ENCODE measurements at places on chromosomes 3 and 15. TPM values are rescaled to one million over a fixed set of nuclear protein-coding genes. Genes with fewer than 3 reads are reported as not detected.

DNA sequence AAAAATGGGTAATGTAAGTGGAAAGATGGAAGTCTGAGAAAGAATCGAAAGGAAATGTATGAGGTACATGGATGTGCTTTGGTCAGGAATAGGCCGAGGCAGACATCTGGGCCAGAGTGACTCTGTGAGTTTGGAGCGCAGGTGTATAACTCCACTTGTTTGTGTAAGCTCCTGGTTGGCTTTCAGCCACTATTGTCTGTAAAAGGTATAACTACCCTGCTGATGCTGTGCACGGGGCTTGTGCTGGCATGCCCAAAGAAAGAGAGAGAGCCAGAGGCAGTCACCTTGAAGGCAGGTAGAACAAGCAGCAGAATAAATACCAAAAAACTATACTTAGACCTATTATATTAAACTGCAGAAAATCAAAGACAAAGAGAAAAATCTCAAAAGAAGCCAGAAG is 32.7 kb upstream of the CD96 start:
- no peak for DNase-seq

- DNase-seq: no peak
These were observed 717.3 kb downstream of the OTOL1 start for GRCh38 chr3:162213956-162214355.

- DNase-seq: peak; percentile 46
These were observed 110.5 kb upstream of the GAP43 start for GRCh38 chr3:115512565-115513415.

GRCh38 chr3:124243177-124243859 is 251.4 kb upstream of the ROPN1 start:
- DNase-seq: no peak

The ATP13A5 gene
- total RNA-seq: not detected

The PYGO1 gene
- total RNA-seq: 18.0 TPM

The UBAP1L gene
- 3.3 TPM for total RNA-seq

The SLC49A4 gene
- total RNA-seq: 41.8 TPM

DNA sequence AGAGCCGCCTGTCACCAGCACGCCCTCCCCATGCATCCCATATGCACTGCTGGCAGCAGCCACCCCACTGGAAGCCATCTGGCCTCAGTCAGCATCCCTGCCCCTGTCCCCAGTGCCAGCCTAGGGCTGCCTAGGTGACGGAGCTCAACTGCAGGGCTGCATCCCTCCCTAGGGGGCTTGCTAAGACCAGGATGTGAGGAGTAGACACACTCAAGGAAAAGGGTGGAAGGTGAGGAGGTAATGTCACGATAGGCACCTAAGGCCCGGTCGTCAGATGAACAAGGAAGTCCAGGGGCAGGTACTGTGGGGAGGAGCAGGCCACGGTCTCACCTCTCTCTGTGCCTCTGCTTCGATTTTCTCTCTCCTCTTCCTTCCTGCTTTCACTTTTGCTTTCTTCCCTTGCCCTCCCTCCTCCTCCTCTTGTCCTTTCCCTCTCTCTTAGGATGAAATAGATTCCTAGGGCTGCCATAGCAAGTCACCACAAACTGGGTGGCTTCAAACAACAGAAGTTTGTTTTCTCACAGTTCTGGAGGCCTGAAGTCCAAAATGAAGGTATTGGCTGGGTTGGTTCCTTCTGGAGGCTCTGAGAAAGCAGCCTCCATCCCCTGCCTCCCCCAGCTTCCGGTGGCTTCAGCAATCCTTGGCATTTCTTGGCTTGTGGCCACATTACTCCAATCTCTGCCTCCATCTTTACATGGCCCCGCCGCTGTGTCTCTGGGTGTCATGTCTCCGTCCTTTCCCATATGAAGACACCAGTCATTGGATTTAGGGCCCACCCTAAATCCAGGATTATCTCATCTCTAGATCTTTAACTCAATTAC is 298.3 kb downstream of the SHQ1 start:
- DNase-seq: no peak

DNA sequence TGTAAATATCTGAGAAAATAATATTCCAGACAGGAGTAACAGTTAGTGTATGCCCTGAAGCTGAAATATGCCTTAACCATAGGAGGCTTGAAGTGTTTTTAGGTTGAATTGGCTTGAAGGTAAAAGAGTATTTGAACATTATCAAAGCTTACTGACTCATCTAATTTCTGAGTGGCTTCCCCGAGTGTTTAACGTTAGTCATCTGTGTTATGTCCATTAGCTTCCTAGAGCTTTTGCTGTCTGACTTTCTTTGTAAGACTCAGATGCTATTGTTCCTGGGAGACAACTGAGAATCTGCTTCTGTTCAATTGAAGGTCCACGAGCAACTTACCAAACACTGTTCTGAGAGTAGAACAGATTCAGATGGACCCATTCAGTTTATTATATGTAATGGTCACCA is 656.8 kb upstream of the NECTIN3 start:
- DNase-seq: no peak

GRCh38 chr15:77654975-77655374 is 22.3 kb upstream of the LINGO1 start:
- DNase-seq: no peak

- DNase-seq: no peak
These were observed 81.3 kb downstream of the CHL1 start for GRCh38 chr3:277873-278272.

The TRAT1 gene
- total RNA-seq: not detected

The CLDN11 gene
- 50.3 TPM for total RNA-seq

The GOLGA6L6 gene
- total RNA-seq: not detected

DNA sequence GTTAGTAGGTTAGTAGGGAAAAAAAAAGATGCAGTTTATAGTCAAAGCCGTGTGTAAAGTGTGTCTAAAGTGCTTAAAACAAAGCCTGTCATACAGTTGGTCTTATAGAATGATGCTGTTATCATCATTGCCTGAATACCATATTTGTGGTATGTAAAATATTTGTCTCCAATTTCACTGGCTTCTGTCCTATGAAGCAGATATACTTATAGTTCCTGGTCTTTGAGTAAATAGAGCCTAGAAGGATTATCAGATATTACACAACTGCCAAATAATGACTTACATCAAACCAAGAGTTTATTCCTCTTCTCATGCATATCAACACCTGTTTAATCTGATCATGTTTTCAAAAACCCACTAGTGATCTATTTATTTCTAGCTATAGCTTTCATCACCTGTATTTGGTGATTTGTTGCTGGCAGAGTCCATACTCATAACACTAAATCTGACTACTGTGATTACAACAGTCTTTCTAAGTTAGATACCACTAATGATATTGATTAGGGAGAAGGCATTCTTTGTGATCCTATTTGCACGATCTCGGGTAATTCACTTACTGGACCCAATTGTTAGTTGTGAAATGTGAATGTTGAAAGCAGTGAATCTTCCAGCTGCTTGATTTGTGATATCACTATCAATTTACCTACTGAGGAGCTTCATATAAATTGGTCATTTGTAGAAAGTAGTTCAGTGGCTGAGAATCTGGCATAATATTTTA is 413.7 kb downstream of the LPP start:
- no peak for DNase-seq

GRCh38 chr3:89565098-89565497 is 457.7 kb downstream of the EPHA3 start:
- no peak for DNase-seq

The PLA2G4F gene
- total RNA-seq: not detected

The DPPA2 gene
- total RNA-seq: not detected

The COPS2 gene
- 101 TPM for total RNA-seq

The MRAS gene
- total RNA-seq: 80.7 TPM

GRCh38 chr3:63096248-63097058 is 181.7 kb upstream of the SYNPR start:
- DNase-seq: no peak

DNA sequence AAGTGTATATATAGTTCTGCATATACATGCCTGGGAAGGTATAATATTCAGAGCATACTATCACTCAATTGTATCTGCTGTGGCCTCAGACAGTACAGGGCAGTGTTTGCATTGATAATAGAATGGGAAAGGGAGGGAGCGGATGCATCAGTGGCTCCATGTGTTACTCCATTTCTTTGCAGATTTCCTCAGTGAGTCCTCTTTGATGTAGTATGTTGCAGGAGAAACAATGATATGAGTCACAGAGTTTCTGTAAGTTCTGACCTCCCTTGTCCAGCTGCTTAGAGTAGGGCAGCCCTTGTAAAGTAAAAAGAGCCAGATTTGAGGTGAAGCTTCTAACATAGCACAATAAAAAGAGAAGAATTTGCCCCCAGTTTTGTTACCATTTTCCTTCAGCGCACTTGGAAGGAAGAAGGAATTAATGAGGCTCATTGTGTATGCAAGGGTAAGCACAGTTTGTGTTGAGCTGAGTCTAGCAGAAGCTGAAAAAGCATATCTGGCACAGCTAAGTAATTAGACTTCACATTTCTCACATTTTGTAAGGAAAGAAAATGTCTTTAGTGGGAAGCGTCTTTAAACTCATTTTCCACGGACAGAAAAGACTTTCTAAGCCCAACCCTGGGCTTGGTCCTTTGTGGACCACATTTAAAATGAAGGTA is 555.8 kb upstream of the IL12A start:
- DNase-seq: no peak
